ENCODE measurements at places on chromosomes 5 and 9. TPM values are rescaled to one million over a fixed set of nuclear protein-coding genes. Genes with fewer than 3 reads are reported as not detected.
A peak's percentile ranks its signal among the peaks of the same experiment; 100 is the strongest.

GRCh38 chr5:149466457-149466972 lies 84.7 kb downstream of the CSNK1A1 start:
- DNase-seq: peak; percentile 72

GRCh38 chr9:112007575-112008240 lies 111.1 kb downstream of the UGCG start:
- no peak for DNase-seq

DNA sequence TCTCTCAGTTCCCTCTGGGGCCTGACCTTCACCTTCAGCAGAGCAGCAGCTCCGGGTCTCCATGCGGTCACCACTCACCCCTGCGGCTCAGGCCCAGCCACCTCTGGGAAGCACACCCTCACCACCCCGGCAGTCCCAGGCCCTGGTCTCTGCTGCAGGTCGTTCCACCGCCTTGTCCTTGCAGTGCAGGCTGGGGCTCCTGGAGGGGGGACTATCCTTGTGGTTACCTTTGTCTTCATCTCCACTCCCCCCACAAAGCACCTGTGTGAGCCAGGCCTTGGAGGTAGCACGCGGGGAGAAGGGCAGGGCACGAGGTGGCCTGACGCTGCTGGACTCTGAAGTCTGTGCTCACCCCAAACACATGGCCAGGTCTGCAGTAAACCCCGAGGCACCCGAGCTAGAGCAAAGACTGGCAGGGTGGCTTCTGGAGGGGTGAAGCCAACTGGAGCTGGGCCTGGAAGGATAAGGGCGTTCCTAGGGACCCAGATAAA lies 33.2 kb upstream of the RXRA start:
- DNase-seq: peak; percentile 24

DNA sequence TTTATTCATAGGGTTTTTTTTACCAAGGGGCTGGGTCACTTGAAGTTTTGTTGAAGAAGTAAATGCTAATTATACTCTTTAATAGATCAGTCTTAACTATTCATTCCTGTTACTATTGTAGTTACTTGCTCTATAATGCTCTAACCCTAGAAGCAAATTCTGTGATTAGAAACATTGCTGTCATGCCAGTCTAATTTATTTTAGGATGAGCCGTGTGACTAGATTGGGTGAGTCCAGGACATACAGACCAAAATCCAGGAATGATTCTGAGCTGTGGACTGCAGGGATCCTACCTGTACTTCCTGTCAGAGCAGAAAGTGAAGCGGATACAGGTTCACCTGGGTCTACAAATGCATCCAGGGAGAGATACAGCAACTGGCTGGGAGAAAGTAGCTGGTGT lies 757 bp upstream of the CCDC192 start:
- no peak for DNase-seq

DNA sequence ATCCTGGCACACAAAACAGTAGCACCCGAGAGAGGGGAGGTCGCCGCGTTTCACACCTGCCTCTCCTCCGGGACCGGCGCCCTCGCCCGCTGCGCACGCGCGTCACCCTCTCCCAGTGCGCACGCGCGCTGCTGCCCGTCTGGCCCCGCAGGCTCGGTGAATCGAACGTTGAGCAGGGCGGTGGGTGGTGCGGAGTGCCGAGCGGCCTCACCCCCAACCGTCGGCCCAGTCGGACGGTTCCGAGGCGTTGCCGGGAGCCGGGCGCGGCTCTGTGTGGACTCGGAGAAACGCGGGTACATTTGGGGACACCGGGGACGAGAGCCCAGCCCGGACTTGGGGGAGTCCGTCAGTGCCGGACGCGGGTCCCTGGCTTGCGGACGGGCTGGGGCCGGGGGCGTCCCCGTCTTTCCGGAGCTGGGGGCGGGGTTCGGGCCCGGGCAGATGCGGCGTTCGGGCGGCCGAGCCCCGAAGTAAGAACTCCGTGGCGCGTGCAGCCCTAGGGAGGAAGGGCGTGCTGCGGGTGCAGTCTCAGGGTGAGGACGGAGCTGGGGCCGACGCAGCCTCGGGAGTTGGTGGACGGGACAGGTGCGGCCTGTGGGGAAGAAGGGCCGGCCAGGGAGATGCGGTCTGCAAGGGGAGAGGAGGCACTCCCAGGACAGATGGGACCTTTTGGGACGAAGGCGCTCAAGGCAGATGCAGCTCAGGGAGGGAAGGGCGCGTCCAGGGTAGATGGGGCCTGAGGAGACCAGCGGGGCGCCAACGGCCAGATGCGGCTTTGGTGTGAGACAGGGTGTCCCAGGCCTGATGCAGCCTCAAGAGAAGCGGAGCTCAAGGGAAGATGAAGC lies at the start of gene POMT1:
POMT1 (plus strand) TSS at position 138 of the 845 bp plus-strand sequence. CDS start 1,301 bp downstream, outside the sequence.
- peak; percentile 95 for DNase-seq

DNA sequence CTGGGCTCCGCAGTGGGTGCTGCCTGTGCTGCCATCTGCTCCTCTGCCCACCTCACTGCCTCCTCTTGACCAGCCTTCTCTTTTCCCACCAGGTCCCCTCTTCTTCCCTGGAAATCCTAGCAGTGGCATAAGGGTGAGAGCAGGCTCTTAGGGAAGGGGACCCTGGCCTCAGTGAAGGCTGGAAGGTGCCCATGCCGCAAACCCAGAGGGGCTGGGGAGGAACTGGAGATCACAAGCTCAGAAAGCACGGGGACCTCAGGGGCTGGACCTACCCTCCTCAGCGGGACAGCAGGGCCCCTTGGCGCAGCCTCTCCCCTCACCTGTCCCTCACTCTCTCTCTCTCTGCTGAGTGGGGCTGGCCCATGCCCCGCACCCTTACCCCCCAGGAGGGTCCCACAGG lies 144.4 kb upstream of the IRX2 start:
- DNase-seq: no peak

DNA sequence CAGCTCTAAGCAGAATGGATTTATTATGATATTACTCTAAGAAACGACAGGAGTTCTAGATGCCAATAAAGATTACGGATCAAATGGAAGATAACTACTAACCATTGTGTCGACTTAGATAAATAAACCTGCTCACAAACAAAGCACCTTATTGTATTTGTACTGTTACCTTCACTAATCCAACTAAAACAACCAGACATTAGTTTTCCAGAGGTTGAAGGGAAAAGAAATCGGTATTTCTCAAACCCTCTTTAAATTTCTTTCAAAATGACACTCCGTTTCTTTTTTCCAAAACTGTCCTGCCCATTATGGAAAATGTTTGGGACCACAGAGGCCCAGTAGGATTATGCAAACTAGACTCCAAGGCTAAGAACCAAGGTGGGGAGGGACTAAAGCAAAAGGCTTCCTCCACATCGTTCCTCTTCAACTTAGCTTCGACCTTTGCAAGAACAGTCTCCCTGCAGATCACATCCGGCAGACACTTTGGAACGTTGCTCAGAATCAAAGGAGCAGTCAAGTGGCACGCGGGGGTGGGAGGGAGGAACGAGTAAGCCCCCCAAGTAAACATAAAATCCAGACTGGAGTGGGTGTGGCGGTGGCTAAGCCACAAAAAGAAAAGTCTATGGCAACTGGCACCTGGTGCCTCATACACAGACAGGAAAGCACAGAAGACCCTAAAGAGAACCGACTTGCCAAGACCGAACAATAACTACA lies 2.7 kb downstream of the MLLT3 start:
- no peak for DNase-seq

DNA sequence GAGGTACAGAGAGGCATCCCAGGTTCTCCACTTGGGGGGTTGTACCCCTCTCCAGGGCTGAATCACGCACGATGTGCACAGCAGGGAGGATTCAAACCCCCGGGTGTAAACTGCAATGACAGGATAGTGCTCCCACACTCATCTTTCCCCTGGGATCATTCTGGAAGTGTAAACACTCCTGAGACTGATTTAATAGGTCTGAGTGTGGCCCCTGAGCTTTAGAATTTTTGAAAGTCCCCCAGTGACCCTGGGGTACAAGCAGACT lies 16.5 kb downstream of the BICD2 start:
- no peak for DNase-seq

GRCh38 chr5:33795496-33795895 lies 96.3 kb downstream of the ADAMTS12 start:
- DNase-seq: no peak

DNA sequence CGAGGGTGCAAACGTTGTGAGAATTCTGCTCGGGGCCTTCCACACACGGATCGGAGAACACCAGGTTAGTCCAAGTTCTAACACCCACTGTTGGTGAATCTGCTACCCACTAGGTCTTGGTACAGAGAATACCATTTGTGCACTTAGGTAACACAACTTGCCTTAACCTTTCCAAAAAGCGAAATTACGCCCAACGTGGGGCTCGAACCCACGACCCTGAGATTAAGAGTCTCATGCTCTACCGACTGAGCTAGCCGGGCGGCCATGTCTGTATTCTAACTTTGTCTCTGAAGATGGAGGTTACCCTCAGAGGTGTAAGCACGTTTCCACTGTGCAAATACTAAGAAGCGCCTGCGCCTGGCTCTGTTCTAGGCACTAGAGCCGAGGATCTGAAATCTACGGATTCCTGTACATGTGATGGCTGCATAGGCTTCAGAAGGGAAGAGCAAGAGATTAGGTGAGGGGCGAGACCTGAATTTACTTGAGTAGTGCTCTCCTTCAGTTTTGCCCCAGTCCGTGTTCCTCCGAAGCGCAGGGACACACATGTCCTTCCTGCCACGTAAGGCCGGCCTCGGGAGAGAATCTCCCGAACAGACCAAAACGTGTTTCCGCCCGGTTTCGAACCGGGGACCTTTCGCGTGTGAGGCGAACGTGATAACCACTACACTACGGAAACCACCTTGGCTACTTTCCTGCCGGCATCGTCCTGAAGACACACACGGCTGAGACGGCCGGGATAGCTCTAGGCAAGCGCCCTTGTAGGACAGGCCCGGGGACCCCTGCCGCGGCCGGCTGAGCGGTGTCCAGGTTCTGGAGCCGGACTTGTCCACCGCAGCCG lies 1.1 kb upstream of the TRIM41 start:
- DNase-seq: peak; percentile 90

DNA sequence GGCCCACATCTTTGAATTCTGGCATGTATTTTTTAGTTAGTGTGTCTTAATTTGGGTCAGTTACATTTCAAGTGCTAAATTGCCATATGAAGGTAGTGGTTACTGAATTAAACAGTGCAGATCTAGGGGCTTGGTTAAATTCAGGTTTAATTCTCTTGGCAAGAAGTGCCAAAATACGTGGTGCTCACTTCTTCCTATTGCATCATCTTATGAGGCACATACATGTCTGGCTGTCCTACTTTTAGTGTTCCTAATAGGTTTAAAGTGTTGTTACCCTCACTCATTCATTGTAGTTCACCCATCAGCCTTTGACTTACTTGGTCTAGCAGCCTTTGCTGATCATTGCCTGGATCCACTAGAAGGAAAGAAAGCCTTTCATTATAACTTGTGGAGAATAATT lies 59.5 kb downstream of the RPS6 start:
- no peak for DNase-seq

GRCh38 chr9:136994888-136995230 lies 1.5 kb downstream of the CLIC3 start:
- no peak for DNase-seq

Gene ANKDD1B
- not detected for polyA plus RNA-seq

Gene HACD4
- polyA plus RNA-seq: 0.21 TPM

Gene ALDOB
- polyA plus RNA-seq: 0.48 TPM

Gene AJM1
- polyA plus RNA-seq: 2.0 TPM

Gene ARL14EPL
- not detected for polyA plus RNA-seq

Gene NUTM2F
- not detected for polyA plus RNA-seq

Measured in psoas muscle (tissue), 8 donors.